Suppressor macrophage (primary cell): ENCODE measurements at places on chromosomes 6 and 20.
A peak's percentile ranks its signal among the peaks of the same experiment; 100 is the strongest.

DNA sequence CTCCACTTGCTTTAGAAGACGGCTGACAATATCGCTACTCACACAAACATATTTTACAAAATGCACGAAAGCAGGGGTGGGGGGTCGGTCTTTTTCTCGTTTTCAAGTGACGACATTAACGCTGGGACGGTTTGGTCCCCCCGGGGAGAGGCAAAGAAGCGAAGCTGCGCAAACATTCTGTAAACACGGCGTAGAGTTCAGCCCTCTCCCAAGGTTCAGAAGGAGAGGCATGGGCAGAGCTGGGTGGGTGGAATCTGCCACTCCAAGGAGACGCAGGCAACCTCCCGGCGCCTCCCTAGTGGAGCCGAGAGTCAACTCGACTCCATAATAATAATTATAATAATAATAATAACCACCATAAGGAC is 2.4 kb downstream of the NKX2-2 start:
- DNase-seq: no peak

DNA sequence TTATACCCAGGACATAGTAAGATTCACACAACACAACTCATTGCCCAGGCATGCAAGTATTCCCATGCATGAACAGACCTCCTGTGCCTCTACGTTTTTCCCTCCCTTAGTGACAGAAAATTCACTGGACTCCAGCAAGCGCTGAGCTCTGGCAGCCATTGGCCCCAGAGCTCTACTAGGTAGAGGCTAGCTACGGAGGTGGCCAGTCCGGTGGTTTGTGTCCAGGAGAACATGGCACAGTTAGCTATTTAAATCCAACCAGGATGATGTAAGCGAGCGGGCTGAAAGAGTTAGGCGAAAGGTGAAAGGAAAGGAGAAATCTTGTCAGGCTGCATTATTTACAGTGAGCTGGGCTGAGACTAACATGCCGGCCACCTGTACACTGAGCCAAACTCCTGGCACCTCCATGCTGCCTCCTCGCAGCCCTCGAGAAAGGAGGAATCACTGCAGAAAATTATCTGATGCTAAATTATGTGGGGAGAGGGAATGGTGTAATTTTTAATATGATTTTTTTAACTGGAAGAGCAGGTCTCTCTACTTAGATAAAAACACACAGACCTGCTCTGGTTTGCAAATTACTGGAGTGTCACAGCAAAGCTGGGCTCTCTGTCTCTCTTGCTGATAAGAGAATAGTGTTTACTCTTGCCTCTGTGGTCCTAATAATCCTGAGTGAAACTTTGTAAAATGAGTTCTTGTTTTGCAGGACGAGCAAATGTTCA is 50.1 kb upstream of the ARMC2 start:
- no peak for DNase-seq

- DNase-seq: no peak
These were observed 1.4 kb upstream of the MYLIP start for GRCh38 chr6:16127471-16127870.

DNA sequence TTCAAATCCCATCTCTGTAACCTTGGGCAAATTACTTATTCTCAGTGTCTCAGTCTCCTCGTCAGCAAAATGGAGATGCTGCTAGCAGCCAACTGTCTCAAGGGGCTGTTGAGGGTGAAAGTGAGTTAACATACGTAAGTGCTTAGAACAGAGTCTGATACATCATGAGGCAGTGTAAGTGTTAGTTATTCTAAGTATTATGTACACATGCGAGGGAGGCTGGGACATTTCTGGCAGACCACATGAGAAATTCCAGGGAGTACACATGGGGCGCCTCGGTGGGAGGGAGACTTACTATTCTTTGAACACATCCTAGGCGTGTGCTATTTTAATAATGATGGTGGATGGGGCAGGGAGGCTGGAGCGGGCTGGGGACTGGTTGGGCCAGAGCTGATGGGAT is 99.1 kb downstream of the DLGAP4 start:
- DNase-seq: no peak

DNA sequence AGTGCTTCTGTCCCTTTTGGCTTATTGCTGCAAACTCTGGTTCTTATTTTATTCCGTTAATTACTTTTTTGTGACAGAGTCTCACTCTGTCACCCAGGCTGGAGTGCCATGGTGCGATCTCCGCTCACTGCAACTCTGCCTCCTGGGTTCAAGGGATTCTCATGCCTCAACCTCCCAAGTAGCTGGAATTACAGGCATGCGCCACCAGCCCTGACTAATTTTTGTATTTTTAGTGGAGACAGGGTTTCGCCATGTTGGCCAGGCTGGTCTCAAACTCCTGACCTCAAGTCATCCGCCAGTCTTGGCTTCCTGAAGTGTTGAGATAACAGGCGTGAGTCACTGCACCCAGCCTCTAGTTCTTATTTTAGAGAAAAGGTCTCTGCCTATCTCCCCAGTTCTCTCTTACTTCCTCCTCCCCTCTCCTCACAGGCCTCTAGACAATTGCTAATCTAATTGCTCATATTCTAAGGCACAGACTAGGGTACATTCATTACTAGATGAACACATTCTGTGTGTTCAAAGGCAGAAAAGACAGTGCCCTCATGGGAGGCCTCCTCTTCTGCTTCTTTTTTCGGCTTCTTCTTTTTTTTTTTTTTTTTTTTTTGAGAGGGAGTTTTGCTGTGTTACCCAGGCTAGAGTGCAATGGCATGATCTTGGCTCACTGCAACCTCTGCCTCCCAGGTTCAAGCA is 27.0 kb downstream of the EDEM2 start:
- DNase-seq: peak; percentile 81

GRCh38 chr6:19424853-19425252 is 412.3 kb upstream of the ID4 start:
- DNase-seq: no peak

DNA sequence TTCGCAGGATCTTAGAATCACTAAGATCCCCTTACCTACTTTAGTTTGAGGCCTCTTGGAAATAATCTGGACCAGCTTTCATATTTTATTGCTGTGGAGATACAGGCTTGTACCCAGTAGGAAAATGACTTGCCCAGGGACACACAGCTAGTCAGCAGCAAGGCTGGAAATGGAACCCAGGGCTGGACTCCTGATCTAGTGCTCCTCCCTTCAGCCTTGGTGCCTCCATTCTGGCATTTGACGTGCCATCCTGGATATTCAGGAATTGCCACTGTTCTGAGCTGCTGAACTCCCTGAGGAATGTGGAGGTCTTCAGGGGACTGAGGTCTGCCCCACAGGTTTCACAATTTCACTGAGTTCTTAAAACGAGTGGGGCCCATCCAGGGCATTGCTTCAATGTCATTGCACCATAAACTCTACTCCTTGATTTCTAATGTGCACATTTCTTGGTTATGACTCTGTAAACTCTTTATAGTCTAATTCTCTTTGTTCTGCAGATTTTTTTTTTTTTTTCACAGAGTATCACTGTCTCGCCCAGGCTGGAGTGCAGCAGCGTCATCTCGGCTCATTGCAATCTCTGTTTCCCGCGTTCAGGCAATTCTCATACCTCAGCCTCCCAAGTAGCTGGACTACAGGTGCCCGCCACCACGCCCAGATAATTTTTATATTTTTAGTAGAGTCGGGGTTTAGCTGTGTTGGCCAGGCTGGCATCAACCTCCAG is 26.7 kb upstream of the CDKN1A start:
- no peak for DNase-seq

- no peak for DNase-seq
These were observed 3.2 kb upstream of the CHD6 start for GRCh38 chr20:41621421-41621820.

- DNase-seq: no peak
These were observed 36.3 kb upstream of the IBTK start for GRCh38 chr6:82283771-82284410.

GRCh38 chr6:39059496-39060310 is 11.1 kb downstream of the GLP1R start:
- DNase-seq: no peak

GRCh38 chr6:84546427-84546914 is 217.9 kb downstream of the TBX18 start:
- DNase-seq: peak; percentile 1

GRCh38 chr20:18567739-18568091 is 483 bp downstream of the SMIM26 start:
- no peak for DNase-seq

GRCh38 chr6:130970839-130971410 is 92.1 kb downstream of the EPB41L2 start:
- DNase-seq: no peak

DNA sequence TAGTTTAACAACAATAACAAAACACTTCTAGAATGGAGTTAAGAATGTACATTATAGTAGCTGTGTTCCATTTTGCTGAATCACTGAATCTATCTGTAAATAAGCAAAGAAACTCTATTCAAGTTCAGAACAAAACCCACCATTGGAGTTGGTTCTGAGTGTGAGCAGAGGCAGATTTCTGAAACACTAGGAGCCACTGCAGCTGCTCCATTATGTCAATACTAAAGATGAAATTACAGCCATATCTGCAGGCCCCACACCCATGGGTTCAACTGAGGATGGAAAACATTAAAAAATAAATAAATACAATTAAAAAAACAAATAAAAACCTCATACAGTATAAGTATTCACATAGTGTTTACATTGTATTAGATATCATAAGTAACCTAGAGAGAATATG is 91.0 kb downstream of the REPS1 start:
- DNase-seq: no peak

GRCh38 chr6:128284128-128284527 is 236.3 kb downstream of the PTPRK start:
- DNase-seq: no peak

GRCh38 chr6:105688573-105688972 is 285.7 kb upstream of the PREP start:
- DNase-seq: no peak

DNA sequence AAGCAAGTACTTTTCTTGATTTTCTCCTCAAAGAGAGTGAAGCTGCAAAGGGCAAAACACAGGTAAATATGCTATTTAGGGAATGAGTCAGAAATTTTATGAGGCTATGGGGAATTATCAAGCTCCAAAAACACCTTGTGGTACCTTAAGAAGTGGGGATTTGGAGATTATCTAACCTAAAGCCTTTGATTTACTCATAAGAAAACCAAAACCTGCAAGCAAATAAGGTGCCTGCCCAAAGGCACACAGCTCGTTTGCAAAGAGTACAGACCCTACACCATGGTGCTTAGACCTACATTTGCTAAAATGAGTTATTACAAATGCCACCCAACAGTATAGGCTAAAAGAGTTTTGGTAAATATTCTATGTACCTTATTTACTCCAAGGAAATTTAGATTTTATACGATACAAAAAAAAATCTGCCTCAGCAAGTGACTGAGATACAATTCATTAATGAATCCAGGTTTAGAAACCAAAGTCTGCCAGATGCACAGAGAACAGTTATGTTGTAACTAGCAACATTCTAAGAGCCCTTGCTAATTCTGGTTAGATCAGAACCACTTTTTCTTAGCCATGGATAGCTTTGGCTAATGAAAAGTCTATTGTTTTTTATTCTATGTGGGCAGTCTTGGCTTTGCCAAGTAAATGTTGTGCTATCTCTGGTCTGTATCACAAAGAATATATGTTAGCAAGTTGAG is 101.5 kb downstream of the KHDC1L start:
- no peak for DNase-seq

- DNase-seq: no peak
These were observed 611 bp upstream of the TMEM217 start for GRCh38 chr6:37258405-37259105.

DNA sequence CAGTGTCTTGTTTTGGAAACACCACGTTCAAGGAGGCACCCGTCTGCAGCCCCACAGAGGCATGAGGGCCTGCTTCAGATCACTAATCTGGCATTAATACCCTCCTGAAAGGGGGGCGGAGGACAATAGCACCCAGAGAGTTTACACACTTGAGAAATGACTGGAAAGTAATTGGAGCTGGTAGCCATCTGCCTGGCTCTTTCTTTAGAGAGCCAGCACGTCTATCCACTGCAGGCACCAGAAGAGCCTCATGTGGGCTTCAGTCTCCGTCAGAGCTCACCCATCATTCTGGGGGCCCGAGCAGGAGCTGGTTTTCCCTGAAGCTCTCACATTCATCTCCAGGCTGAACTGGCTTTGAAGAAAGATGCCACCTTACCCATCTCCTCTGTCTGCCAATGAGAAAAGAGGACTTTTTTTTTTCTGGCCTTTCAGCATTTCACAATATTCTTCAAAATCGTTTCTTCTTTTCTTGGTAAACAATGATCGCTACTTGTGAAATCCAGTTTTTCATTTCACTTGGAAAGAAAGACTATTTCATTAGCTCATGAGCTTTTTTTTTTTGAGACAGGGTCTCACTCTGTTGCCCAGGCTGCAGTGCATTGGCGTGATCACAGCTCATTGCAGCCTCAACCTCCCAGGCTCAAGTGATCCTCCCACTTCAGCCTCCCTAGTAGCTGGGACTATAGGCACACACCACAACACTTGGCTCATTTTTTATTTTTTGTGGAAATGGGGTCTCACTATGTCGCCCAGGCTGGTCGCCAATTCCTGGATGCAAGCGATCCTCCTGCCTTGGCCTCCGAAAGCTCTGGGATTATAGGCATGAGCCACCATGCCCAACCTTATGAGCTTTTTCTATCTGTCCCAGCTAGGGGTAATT is 124.7 kb upstream of the ZNF217 start:
- DNase-seq: peak; percentile 54

DNA sequence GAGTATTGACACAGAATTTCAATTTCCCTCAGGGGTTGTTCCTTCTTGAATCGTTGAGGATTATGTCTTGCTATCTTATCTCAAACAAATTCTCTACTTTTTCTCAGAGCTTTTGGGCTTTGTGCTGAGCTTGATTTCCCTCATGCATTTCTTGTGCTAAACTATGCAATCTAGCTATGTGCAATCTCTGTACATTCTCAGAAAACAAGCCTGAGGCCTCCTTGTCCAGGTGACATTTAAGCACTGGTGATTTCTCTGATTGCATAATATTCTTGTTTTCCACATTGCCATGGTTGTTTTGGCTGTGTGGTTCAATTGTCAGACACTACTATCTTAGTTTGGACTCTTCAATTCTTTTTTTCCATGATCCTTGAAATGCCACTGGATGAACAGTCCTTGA is 81.2 kb upstream of the MAN1A1 start:
- no peak for DNase-seq

- no peak for DNase-seq
These were observed 5.7 kb downstream of the CABLES2 start for GRCh38 chr20:62401331-62401779.

- DNase-seq: no peak
These were observed 254.6 kb downstream of the UST start for GRCh38 chr6:149001422-149001821.

DNA sequence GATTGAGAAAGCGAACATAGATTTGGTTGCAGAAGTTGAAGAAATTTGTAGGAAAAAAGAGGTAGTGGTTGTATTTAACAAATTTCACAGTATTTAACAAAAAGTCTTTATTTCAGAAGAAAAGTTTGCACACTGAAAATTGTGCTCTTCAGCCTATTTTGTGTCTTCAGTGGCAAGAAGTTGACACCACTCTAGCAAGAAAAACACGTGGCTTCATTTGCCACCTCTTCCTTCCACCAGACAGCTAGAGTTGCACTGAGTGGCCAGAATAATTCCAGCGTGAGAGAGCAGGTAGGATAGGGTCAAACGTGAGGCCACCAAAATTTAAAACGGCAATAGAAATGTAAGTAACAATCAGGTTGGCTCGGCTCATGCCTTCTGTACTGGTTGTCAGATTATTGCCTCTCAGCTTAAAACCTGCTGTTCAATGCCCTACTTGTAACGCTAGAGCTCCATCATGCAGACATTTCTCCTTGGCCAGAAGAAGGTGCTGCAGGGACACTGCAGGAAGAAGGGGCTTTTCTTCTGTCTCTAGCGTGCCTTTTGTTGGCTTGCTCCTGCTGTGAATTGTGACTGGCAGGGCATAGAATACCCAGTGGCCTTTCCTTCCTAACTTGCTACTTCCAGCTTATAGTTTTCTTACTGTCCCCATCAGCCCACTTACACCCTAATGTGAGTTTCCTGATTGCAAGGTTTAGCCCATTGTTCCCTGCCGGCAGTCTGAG is 12.1 kb downstream of the TRAPPC3L start:
- no peak for DNase-seq

GRCh38 chr6:21590346-21590745 is 3.2 kb upstream of the SOX4 start:
- DNase-seq: no peak
